Left lung (tissue), 14 donors: ENCODE measurements at places on chromosomes 5 and 9. TPM values are rescaled to one million over a fixed set of nuclear protein-coding genes. Genes with fewer than 3 reads are reported as not detected.

IFNA2 gene
- not detected for total RNA-seq

NR4A3 gene
- total RNA-seq: 6.2 TPM

FAM13B gene
- 35.2 TPM for total RNA-seq

TAF11L5 gene
- total RNA-seq: not detected

TJP2 gene
- 116 TPM for total RNA-seq

SRD5A1 gene
- total RNA-seq: 10.1 TPM

SLC45A2 gene
- not detected for total RNA-seq

PITX1 gene
- total RNA-seq: 0.18 TPM

DNA sequence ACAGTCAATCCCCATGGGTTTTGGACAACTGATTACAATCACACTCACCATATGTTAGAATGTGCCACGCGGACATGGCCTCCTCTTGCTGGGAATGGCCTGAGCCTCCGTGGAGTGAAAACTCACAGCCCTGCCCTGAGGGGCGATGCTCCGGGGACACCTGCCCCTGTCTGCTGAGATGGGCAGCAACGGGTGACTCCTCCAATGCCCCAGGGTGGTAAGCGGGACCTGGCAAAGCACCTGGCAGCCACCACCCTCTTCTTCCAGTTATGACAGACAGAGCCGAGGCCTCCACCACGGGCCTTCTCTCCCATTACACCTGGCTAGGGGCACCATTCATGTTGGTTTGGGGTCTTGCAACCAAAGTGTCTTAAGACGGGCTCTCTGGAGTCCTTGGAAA lies 94.9 kb upstream of the COL5A1 start:
- H3K36me3 ChIP-seq: no peaks in the 10 kb centered on the region
- H3K27me3 ChIP-seq: no peaks in the 10 kb centered on the region
- H3K4me1 ChIP-seq: peaks cover 2% of the 10 kb centered on the region
- H3K27ac ChIP-seq: no peak overlapping the region
- H3K4me3 ChIP-seq: no peak overlapping the region

DNA sequence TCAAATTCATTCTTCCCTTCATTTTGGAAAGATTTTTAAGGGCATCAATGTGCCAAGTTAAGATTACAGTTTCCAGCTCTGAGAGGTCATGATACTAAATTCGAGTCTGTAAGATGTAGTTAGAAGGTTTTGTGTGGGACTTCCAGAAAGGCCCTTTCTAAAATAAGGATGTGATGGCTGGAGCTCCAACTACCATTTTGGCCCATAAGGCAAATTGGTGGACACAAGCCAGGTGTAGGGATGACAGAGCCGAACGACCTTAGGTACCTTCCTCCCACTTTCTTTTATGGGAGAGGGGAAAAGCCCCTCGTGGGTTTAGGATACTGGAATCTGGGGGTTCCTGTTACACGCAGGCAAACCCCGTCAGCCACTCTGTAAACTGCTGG lies 54.3 kb upstream of the PTPDC1 start:
- no peaks in the 10 kb centered on the region for H3K27me3 ChIP-seq
- H3K27ac ChIP-seq: peak overlapping the region; percentile 82
- H3K4me3 ChIP-seq: peak overlapping the region; percentile 72
- no peaks in the 10 kb centered on the region for H3K36me3 ChIP-seq
- peaks cover 5% of the 10 kb centered on the region for H3K4me1 ChIP-seq
- no peak for DNase-seq

DNA sequence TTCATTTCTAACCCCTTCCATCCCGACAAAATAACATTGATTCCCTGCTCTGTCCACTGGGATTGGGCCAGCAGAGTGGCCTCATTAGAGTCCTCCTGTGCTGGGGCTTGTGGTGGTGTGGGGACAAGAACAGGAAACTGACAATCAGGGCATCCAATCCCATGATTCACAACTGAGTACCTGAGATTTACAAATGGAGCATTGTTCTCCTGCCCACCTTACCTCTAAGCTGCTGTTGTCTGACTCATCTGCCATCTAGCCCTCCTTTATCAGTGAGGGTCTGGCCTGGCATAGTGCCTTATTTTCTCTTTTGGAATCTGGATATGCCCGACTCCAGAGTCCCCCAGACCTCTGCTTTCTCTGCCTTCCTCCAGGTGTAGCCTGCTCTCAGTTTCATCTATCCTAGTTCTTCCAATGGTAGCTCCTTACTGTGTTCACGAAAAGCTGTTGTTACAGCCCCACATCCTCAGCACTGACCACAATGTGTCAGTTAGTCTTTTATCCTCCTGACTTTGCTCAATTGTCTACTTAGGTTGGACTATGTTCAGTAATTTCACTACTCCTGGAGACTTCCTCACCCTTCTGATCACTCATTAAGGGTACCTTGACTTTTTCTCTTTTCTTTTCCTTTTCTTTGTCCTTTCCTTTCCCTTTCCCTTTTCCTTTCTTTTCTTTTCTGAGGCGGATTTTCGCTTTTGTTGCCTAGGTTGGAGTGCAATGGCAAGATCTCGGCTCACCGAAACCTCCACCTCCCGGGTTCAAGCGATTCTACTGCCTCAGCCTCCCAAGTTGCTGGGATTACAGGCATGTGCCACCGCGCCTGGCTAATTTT lies 13.4 kb downstream of the WNT8A start:
- no peak overlapping the region for H3K4me3 ChIP-seq
- no peaks in the 10 kb centered on the region for H3K36me3 ChIP-seq
- H3K4me1 ChIP-seq: peaks cover 4% of the 10 kb centered on the region

- no peaks in the 10 kb centered on the region for H3K4me1 ChIP-seq
- no peaks in the 10 kb centered on the region for H3K27me3 ChIP-seq
- no peak overlapping the region for H3K4me3 ChIP-seq
- DNase-seq: no peak
- H3K27ac ChIP-seq: no peak overlapping the region
Observed at GRCh38 chr9:133822430-133823065, 84.4 kb upstream of the SARDH start.

GRCh38 chr9:132439153-132439552 lies 29.1 kb downstream of the CFAP77 start:
- H3K4me3 ChIP-seq: no peak overlapping the region
- H3K27ac ChIP-seq: no peak overlapping the region
- no peak for DNase-seq
- H3K4me1 ChIP-seq: no peaks in the 10 kb centered on the region

GRCh38 chr9:133184971-133185370 lies 21.3 kb upstream of the GBGT1 start:
- no peak overlapping the region for H3K27ac ChIP-seq
- H3K4me1 ChIP-seq: no peaks in the 10 kb centered on the region
- no peaks in the 10 kb centered on the region for H3K36me3 ChIP-seq
- DNase-seq: no peak

- no peak overlapping the region for H3K4me3 ChIP-seq
- no peak overlapping the region for H3K27ac ChIP-seq
- DNase-seq: no peak
- no peaks in the 10 kb centered on the region for H3K27me3 ChIP-seq
- H3K36me3 ChIP-seq: peaks cover 93% of the 10 kb centered on the region
Observed at GRCh38 chr9:6502399-6502798, 89.4 kb downstream of the UHRF2 start.

DNA sequence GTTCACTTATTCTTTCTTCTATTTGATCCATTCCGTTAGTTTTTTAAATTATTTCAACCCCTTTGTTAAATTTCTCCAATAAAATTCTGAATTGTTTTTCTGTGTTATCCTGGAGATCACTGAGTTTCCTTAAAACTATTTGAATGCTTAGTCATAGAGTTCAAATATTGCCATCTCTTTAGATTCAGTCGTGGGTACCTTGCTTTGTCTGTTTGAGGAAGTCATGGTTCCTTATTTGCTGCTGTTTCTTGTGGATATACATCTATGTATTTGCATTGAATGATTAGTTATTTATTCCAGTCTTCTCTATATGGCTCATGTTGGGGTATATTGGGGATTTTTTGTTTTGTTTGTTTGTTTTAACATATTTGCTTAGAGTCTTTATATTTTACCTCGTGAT lies 80.6 kb downstream of the HINT1 start:
- DNase-seq: no peak
- H3K27me3 ChIP-seq: no peaks in the 10 kb centered on the region
- no peak overlapping the region for H3K27ac ChIP-seq
- no peaks in the 10 kb centered on the region for H3K36me3 ChIP-seq
- no peaks in the 10 kb centered on the region for H3K4me1 ChIP-seq
- no peak overlapping the region for H3K4me3 ChIP-seq

GRCh38 chr5:181263633-181264032 lies 2.7 kb upstream of the TRIM52 start:
- H3K4me3 ChIP-seq: no peak overlapping the region
- H3K27ac ChIP-seq: no peak overlapping the region
- H3K27me3 ChIP-seq: no peaks in the 10 kb centered on the region
- H3K36me3 ChIP-seq: no peaks in the 10 kb centered on the region
- DNase-seq: no peak
- peaks cover 25% of the 10 kb centered on the region for H3K4me1 ChIP-seq

GRCh38 chr5:14442536-14442935 lies 139.1 kb upstream of the OTULINL start:
- H3K4me1 ChIP-seq: peaks cover 22% of the 10 kb centered on the region
- no peak overlapping the region for H3K4me3 ChIP-seq
- no peak overlapping the region for H3K27ac ChIP-seq
- H3K36me3 ChIP-seq: peaks cover 7% of the 10 kb centered on the region

DNA sequence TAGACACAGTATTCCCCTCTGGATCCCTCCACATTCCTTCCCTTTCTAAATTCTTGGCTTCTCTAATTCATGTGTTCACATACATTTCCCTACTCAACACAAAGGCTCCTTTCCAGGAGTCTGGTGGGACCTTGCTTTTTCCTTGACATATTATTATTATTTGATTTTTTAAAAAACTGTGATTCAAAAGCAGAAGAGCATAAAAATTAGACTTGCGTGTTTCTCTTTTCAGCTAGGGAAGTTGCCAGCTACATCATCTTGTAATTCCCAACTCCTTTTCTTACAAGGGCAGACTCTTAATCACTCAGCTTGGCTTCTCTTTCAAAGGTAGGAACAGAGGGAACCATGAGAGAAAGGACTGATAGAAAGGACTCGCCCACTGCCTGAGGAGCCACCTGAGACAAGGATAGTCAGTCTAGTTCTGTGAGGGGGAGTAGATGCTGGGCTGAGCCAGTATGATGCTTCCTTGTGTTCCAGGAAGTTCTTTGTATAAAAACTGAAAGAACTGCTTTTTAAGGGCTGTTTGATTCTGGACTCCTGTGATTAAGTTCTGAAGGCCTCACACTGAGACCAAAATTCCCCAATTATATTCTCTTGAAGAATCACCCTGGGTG lies 51.0 kb upstream of the DPYSL3 start:
- no peak for DNase-seq
- no peak overlapping the region for H3K4me3 ChIP-seq
- no peaks in the 10 kb centered on the region for H3K36me3 ChIP-seq

- no peak overlapping the region for H3K4me3 ChIP-seq
- no peaks in the 10 kb centered on the region for H3K4me1 ChIP-seq
- no peak for DNase-seq
- H3K36me3 ChIP-seq: no peaks in the 10 kb centered on the region
- H3K27me3 ChIP-seq: no peaks in the 10 kb centered on the region
Observed at GRCh38 chr5:39755452-39755851, 330.7 kb upstream of the DAB2 start.

- H3K4me3 ChIP-seq: no peak overlapping the region
- no peak overlapping the region for H3K27ac ChIP-seq
- DNase-seq: no peak
- H3K4me1 ChIP-seq: no peaks in the 10 kb centered on the region
Observed at GRCh38 chr5:99866740-99867139, 668.4 kb upstream of the FAM174A start.

- peak overlapping the region; percentile 18 for H3K4me3 ChIP-seq
- no peaks in the 10 kb centered on the region for H3K36me3 ChIP-seq
- H3K27me3 ChIP-seq: no peaks in the 10 kb centered on the region
Observed at GRCh38 chr9:99296291-99296951, 74.3 kb downstream of the SEC61B start.

- no peak overlapping the region for H3K4me3 ChIP-seq
- no peaks in the 10 kb centered on the region for H3K27me3 ChIP-seq
- no peaks in the 10 kb centered on the region for H3K36me3 ChIP-seq
- no peaks in the 10 kb centered on the region for H3K4me1 ChIP-seq
- no peak overlapping the region for H3K27ac ChIP-seq
Observed at GRCh38 chr5:170882345-170882744, 20.5 kb downstream of the RANBP17 start.

DNA sequence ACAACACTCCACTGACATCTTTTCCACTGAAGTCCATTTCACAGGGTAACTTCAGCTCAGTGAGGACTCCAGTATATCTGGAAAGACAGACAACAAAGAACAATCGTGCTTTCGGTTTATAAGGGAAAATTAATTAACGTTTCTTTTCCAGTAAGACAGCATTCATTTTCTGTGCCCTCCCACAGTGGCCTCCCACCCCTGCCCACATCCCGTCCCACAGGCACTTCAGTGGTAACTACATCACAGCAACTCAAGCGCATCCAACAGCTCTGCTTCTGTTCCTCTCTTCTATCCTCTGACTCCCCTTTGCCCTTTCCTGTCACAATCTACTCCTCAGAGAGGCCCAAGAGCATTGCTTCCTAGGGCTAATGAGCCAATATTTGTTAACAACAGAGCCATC lies 40.3 kb downstream of the GLDC start:
- H3K27ac ChIP-seq: no peak overlapping the region
- no peaks in the 10 kb centered on the region for H3K4me1 ChIP-seq
- H3K4me3 ChIP-seq: no peak overlapping the region
- H3K27me3 ChIP-seq: no peaks in the 10 kb centered on the region
- DNase-seq: no peak

DNA sequence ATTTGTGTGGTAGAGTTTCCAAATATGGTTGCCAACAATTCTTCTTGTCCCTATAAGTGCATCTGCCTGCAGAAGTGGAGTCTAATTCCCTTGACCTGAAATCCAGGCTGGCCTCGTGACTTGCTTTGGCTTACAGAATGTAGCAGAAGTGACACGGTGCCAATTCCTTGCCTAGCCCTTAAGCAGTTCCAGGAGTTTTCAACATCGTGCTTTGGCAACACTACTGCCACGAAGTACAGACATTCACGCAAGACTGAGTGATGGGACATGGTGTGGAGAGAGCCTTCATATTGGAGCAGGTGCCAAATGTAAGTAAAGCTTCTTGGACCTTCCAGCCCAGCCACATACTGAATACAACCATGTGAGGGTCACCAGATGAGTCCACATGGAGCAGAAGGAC lies 92.9 kb upstream of the NEK6 start:
- H3K4me1 ChIP-seq: no peaks in the 10 kb centered on the region
- DNase-seq: no peak
- H3K27ac ChIP-seq: no peak overlapping the region
- H3K4me3 ChIP-seq: no peak overlapping the region

DNA sequence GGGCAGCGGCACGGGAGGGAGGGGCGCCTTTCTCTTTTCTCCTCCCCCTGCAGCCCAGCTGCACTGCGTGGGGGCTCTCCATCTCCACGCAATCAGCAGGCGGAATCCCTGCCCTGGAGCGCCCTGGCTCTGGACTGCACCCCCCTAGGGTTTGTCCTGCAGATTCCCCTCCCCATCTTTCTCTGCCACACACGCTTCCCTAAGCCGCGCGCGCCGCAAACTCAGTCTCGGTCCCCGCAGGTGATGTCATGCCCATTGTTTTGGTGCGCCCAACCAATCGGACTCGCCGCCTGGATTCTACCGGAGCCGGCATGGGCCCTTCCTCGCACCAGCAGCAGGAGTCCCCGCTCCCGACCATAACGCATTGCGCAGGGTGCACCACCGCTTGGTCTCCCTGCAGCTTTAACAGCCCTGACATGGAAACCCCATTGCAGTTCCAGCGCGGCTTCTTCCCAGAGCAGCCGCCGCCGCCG lies at the start of gene KCNN2:
KCNN2 (plus strand) TSS at position 347 of the 473 bp plus-strand sequence; CDS start at position 417, 70 bp downstream.
- H3K36me3 ChIP-seq: no peaks in the 10 kb centered on the region
- H3K27ac ChIP-seq: peak within 1 kb of the TSS; percentile 48
